Mesendoderm (in vitro differentiated cells): ENCODE measurements at places on chromosomes 12 and 14.

- DNase-seq: no peak
- H3K27me3 ChIP-seq: no peaks in the 10 kb centered on the region
- H3K4me3 ChIP-seq: no peak overlapping the region
- peaks cover 10% of the 10 kb centered on the region for H3K4me1 ChIP-seq
Observed at GRCh38 chr12:53502331-53502730, 1.2 kb downstream of the TARBP2 start.

- no peak overlapping the region for H3K27ac ChIP-seq
- no peaks in the 10 kb centered on the region for H3K27me3 ChIP-seq
- DNase-seq: no peak
- no peak overlapping the region for H3K4me3 ChIP-seq
- no peaks in the 10 kb centered on the region for H3K4me1 ChIP-seq
- no peaks in the 10 kb centered on the region for H3K36me3 ChIP-seq
Observed at GRCh38 chr14:95364481-95365209, 44.9 kb upstream of the CLMN start.

- H3K4me3 ChIP-seq: no peak overlapping the region
- no peak overlapping the region for H3K27ac ChIP-seq
- no peaks in the 10 kb centered on the region for H3K4me1 ChIP-seq
- no peaks in the 10 kb centered on the region for H3K36me3 ChIP-seq
Observed at GRCh38 chr14:91482263-91483013, 27.7 kb downstream of the PPP4R3A start.

DNA sequence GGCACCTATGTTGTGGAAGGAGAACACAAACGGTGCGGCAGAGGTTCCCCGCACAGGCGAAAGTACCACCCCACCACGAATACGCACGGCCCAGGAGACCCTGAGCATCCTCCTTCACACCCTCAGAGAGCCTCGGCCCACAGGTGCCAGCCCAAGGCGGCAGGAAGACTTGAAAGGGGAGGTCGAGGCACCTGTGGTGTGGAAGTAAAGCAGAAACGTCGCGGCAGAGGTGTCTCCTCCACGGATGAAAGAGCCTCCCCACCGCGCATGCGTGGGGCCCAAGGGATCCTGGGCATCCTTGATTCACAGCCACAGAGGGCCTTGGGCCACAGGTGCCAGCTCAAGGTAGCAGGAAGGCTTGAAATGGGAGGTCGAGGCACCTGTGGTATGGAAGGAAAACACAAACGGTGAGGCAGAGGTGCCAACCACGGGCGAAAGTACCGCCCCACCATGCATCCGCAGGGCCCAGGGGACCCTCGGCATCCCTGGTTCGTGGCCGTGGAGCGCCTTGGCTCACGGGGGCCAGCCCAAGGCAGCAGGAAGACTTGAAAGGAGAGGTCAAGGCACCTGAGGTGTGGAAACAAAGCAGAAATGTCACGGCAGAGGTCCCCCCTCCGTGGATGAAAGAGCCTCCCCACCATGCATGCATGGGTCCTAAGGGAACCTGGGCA lies 380.1 kb downstream of the ALG10 start:
- H3K4me1 ChIP-seq: no peaks in the 10 kb centered on the region
- H3K4me3 ChIP-seq: no peak overlapping the region
- H3K36me3 ChIP-seq: no peaks in the 10 kb centered on the region
- no peaks in the 10 kb centered on the region for H3K27me3 ChIP-seq
- no peak overlapping the region for H3K27ac ChIP-seq

- no peak for DNase-seq
- no peak overlapping the region for H3K27ac ChIP-seq
- no peak overlapping the region for H3K4me3 ChIP-seq
- no peaks in the 10 kb centered on the region for H3K27me3 ChIP-seq
- H3K4me1 ChIP-seq: peaks cover 2% of the 10 kb centered on the region
- H3K36me3 ChIP-seq: no peaks in the 10 kb centered on the region
Observed at GRCh38 chr12:93673084-93673483, 4.1 kb upstream of the CRADD start.

GRCh38 chr12:43653289-43653915 lies 101.4 kb upstream of the ADAMTS20 start:
- no peaks in the 10 kb centered on the region for H3K4me1 ChIP-seq
- no peak for DNase-seq
- no peaks in the 10 kb centered on the region for H3K36me3 ChIP-seq
- no peak overlapping the region for H3K4me3 ChIP-seq
- H3K27me3 ChIP-seq: no peaks in the 10 kb centered on the region
- no peak overlapping the region for H3K27ac ChIP-seq

- peaks cover 2% of the 10 kb centered on the region for H3K36me3 ChIP-seq
- H3K27ac ChIP-seq: no peak overlapping the region
- no peaks in the 10 kb centered on the region for H3K27me3 ChIP-seq
- DNase-seq: no peak
- H3K4me1 ChIP-seq: no peaks in the 10 kb centered on the region
Observed at GRCh38 chr12:6360578-6361490, 14.5 kb downstream of the SCNN1A start.

GRCh38 chr12:87815771-87816585 lies 213.2 kb downstream of the C12orf50 start:
- no peaks in the 10 kb centered on the region for H3K36me3 ChIP-seq
- H3K27ac ChIP-seq: no peak overlapping the region
- H3K27me3 ChIP-seq: no peaks in the 10 kb centered on the region
- no peak for DNase-seq

DNA sequence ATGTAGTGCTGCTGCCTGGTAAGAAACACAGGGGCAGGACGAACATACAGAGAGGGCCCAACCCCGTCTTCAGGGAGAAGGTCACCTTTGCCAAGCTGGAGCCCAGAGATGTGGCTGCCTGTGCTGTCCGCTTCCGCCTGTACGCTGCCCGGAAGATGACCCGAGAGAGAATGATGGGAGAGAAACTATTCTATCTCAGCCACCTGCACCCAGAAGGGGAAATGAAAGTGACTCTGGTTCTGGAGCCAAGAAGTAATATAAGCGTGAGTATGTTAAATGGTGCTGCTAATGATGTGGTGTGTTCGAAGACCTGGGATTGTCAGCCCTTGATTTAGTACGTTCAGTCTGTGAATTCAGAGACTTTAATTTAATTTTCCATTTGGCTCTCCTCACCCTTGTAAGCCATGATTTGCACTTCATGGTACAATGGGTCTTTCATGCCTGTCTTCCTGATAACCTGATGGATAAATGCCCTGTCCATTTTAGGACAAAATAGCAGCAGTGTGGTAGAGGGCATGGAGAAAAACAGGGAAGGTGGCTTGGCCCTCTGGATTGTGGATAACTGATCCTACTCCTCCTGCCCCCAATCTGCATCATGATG lies 318.9 kb downstream of the SNAPC1 start:
- no peaks in the 10 kb centered on the region for H3K4me1 ChIP-seq
- no peak overlapping the region for H3K4me3 ChIP-seq
- H3K27ac ChIP-seq: no peak overlapping the region
- no peaks in the 10 kb centered on the region for H3K36me3 ChIP-seq
- no peak for DNase-seq
- H3K27me3 ChIP-seq: no peaks in the 10 kb centered on the region

DNA sequence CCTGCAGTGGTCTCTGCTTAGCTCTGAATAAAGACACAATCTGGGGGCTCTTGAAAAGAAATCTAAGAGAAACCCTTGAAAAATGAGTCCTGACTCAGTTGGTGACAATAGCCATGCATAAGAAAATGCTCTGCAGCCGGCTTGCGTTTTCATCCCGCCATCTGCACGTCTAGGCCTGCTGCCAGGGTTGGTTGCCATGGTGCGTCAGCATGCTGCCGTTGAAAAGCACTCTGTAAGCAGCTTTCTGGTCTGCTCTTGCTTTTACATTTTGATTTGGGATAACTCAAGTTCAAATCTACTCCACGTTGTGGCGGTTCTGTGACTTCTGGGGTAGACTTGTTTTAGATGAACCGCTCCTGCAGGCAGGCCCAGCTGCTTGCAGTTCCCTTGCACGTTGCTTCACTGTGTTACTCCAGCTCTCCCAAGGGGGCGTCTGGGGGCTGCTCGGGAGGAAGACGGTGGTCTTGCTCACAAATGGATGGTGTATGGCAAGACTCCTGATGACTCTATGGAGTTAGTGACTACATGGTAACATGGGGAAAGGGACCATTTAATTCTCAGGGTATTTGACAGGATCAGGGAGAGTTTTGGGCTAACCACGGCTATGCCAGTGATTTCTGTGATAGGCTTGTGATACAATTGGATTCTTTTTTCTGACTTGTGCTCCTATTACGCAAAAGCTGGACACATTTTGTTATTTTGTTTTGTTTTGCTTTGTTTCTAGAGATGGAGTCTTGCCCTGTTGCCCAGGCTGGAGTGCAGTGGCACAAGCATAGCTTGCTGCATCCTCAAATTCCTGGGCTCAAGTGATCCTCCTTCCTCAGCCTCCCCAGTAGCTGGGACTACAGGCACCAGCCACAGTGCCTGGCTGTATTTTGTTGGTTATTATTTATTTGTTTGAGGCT lies 15.8 kb downstream of the WNT5B start:
- no peaks in the 10 kb centered on the region for H3K27me3 ChIP-seq
- H3K36me3 ChIP-seq: peaks cover 1% of the 10 kb centered on the region
- H3K27ac ChIP-seq: no peak overlapping the region
- no peaks in the 10 kb centered on the region for H3K4me1 ChIP-seq

DNA sequence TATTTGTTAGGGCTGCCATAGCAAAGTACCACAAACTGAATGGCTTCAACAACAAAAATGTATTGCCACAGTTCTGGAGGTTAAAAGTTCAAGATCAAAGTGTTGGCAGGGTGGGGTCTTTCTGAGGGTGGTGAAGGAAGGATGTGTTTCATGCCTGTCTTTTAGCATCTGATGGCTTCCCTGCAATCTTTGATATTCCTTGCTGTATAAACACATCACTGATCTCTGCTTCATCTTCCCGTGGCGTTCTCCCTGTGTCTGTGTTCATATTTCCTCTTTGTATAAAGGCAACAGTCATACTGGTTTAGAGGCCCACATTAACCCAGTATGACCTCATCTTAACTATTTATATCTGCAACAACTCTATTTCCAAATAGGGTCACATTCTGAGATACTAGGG lies 167.5 kb downstream of the BTG1 start:
- no peak overlapping the region for H3K27ac ChIP-seq
- H3K4me3 ChIP-seq: no peak overlapping the region
- no peak for DNase-seq
- H3K36me3 ChIP-seq: no peaks in the 10 kb centered on the region
- H3K4me1 ChIP-seq: no peaks in the 10 kb centered on the region

- no peaks in the 10 kb centered on the region for H3K4me1 ChIP-seq
- no peak for DNase-seq
- H3K27ac ChIP-seq: no peak overlapping the region
- no peaks in the 10 kb centered on the region for H3K36me3 ChIP-seq
- no peaks in the 10 kb centered on the region for H3K27me3 ChIP-seq
- no peak overlapping the region for H3K4me3 ChIP-seq
Observed at GRCh38 chr12:54661048-54661447, 12.9 kb upstream of the DCD start.

GRCh38 chr14:58540749-58541632 lies 96.8 kb upstream of the DACT1 start:
- no peak for DNase-seq
- H3K4me1 ChIP-seq: no peaks in the 10 kb centered on the region
- no peak overlapping the region for H3K4me3 ChIP-seq

- no peaks in the 10 kb centered on the region for H3K27me3 ChIP-seq
- no peak overlapping the region for H3K4me3 ChIP-seq
- no peaks in the 10 kb centered on the region for H3K4me1 ChIP-seq
- no peaks in the 10 kb centered on the region for H3K36me3 ChIP-seq
- no peak overlapping the region for H3K27ac ChIP-seq
Observed at GRCh38 chr14:65366802-65367565, 45.5 kb upstream of the FUT8 start.

- no peak for DNase-seq
- no peak overlapping the region for H3K27ac ChIP-seq
- no peaks in the 10 kb centered on the region for H3K27me3 ChIP-seq
- H3K4me3 ChIP-seq: no peak overlapping the region
- no peaks in the 10 kb centered on the region for H3K4me1 ChIP-seq
Observed at GRCh38 chr14:99345472-99345871, 73.5 kb upstream of the BCL11B start.

DNA sequence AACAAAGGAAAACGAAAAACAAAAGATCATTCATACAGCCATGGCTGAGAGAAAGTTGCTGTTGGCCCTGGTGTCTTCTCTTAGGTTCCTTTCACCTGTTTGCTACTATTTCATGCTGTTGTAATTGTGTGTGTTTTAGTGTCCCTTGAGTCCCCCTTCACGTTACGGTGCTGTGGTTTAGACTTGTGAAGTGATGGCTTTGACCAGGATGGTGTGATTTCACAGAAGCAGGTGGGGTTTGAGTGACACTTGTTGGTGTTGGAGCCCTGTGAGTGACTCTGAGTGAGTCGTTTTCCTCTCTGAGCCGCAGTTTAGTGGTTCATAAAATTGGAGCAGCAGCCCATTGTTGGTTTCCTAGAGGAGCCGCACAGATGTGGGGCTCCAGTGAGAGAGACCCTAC lies 635.4 kb downstream of the VRK1 start:
- no peaks in the 10 kb centered on the region for H3K4me1 ChIP-seq
- H3K36me3 ChIP-seq: no peaks in the 10 kb centered on the region
- no peaks in the 10 kb centered on the region for H3K27me3 ChIP-seq
- no peak overlapping the region for H3K27ac ChIP-seq
- H3K4me3 ChIP-seq: no peak overlapping the region
- no peak for DNase-seq

GRCh38 chr12:123063535-123063934 lies 83.1 kb downstream of the ARL6IP4 start:
- peak; percentile 84 for DNase-seq
- no peaks in the 10 kb centered on the region for H3K36me3 ChIP-seq

DNA sequence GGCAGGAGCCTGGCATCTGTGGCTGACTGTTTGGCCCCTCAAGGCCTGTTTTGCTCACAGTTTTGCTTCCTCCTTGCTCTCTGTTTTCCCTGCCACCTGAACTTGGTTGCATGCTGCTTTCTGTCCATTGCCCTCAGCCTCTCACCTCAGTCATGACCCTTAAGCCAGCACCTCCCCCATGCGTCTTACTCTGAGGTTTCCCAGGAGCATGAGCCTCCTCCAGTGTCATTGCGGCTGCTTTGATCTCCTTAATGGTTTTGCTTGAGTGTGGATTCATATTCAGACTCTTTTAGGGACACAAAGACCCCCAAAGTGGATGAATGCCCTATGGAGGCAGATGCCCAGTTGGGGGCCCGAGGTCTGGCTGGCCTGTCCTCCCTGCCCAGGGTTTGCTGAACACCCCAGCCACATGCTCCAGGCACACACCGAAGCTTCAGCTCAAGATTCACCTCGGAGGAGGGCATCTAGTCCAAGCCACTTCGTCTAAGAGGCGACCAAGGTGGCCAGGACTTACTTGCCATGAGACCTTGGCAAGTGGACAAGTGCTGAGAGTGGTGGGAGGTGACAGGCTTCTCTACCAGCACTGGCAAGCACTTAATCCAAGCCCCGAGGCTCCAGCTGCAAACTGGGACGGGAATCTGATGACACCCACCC lies 95.4 kb upstream of the DIO3 start:
- H3K36me3 ChIP-seq: no peaks in the 10 kb centered on the region
- no peak overlapping the region for H3K4me3 ChIP-seq
- DNase-seq: no peak
- no peaks in the 10 kb centered on the region for H3K27me3 ChIP-seq
- peaks cover 4% of the 10 kb centered on the region for H3K4me1 ChIP-seq
- no peak overlapping the region for H3K27ac ChIP-seq

- peak; percentile 84 for DNase-seq
- no peak overlapping the region for H3K4me3 ChIP-seq
- peaks cover 3% of the 10 kb centered on the region for H3K4me1 ChIP-seq
- H3K27ac ChIP-seq: no peak overlapping the region
Observed at GRCh38 chr12:123983822-123984485, 10.9 kb downstream of the ZNF664 start.
